Mucosa of gallbladder (tissue), 1 donor: ENCODE measurements at places on chromosomes 5 and 9. TPM values are rescaled to one million over a fixed set of nuclear protein-coding genes. Genes with fewer than 3 reads are reported as not detected.
A peak's percentile ranks its signal among the peaks of the same experiment; 100 is the strongest.

DNA sequence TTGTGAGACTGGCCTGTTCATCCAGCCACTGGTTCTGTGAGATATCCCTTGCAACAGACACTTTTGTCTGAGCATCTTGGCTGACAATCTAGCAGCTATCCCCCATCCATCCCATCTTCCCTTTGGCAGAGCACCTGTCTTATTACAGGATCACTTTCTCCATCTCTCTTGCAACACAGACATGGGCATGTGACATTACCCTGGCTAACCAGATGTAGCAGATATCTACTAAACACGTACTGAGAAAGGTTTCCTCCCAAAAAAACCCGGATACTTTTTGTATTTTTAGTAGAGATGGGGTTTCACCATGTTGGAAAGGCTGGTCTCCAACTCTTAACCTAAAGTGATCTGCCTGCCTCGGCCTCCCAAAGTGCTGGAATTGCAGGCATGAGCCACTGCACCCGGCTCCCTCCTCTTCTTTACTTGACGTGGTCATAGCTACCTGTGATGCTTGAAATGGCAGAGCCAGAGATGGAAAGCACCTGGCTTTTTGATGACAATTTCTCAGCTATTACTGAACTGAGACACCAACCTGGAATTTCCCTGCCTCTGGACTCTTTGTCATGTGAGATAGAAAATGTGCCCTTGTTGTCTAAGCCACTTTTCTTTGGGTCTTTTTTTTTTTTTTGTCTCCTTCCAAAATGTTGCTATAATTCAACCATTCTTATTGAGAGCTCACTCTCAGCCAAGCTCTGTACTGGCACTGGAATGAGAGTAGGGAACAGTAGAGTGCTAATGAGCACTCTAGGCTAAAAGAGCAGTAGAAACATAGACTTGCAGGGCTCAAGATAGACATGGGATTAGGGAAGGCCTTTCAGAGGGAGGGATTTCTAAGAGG is 32.6 kb downstream of the FNBP1 start:
- no peak for DNase-seq

DNA sequence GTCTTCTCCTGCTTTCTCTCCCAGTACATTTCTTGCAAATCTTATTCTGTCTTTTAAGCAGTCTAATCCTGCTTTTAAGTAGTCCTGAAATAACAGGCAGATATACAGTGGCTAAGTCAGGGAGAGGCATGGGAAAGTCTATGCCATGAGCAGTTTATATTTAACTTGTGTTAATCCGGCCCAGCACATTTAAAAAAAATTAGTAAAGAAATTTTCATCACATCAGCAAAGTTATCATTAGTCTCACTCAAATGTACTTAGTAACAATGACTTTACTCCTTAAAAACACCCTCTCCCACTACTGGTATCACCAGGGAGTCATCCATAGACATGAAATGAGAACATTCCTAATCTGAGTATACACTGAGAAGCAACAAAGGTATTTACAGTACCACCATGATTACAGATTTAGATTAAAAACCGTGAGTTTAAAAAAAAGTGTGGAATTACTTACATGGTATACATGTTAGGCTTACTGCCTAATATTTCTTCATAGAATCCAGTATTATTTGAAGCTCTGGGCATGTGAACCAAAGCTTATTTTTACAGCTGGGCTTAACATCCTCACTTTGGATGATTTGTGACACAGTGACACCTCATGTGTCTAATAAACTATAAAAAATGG is 75.9 kb upstream of the DAB2 start:
- no peak for DNase-seq

DNA sequence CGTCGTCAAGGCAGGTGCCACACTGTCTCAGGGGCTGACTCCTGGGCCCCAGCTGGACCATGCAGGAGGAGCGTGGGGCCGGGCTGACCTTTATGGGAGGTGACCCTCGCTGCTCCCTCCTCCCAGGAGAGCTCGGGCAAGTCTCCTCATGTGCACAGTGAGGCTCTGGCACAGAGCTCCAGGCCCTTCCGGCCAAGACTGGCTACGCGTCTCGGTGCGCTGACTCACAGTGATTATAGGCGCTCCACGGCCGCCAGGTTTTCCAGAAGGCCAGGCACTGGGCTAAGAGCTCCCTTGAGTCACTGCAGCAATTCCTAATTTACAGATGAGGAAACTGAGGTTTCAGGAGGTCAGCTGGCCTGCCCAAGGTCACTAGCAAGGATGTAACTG is 47.4 kb downstream of the VAV2 start:
- DNase-seq = peak; percentile 72

DNA sequence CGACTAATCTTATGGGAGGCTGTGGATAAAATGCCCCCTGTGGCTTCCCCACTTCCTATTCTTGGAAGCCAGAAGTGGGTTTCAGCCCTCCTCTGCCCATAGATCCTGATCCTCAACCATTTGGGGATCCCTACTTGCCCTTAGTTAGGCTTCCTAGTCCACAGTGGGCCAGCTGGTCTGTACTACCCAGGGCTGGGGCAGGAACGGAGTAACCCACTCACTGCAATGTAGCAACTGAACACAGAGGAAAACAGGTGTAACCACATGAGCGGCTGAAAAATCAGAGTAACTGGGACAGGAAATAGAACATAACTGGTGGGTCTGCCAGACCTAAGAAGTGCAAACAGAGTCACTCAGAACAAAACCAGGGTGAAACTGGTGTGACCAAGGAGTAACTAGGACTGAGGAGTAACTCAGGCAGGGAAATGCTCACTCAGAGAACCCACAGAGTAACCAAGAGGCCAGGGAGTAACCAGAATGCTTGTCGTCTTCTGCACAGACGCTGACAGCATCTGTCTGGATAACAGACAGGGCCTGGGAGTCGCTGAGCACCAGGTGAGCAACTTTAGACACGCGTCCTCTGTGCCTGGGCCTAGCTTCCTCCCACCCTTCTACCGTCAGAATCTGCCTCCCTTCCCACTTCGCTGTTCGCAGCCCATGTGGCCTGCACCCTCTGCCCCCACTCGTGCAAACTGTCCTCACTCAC is 1.0 kb downstream of the AQP3 start:
- DNase-seq = peak; percentile 21

SPATA31C1 gene
- not detected for total RNA-seq

ACTBL2 gene
- not detected for total RNA-seq
